ENCODE measurements at places on chromosomes 4 and X.

DNA sequence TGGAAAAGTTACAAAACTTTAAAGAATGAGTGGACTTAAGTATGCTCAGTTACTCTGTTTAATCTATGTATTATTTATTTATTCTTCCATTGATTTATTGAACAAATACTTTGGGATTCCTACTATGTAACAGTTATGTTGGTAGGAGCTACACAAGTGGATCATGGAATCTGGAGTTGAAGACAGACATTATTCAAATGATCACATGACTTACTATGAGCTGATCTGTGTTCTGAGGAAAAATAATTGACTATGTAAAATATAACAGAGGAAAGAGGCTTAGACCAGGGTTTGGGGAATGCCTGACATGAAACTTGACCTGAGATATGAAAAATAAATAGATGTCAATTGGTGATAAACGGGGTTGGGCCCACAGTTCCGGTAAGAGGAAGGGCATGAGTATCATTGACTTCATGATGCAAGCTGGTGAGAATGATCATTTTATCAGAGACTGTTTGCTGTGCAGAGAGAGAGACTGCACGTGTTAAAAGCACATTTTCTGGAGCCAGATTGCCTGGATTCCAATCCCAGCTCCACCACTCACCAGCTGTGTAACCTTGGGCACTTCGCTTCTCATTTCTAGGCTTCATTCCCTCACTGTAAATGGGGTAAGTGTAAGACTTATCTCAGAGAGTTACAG, 179.0 kb downstream of the SPCS3 start:
- no peak for DNase-seq

- DNase-seq, result no peak
Observed at GRCh38 chrX:130714135-130714534, 188.9 kb downstream of the ENOX2 start.

DNA sequence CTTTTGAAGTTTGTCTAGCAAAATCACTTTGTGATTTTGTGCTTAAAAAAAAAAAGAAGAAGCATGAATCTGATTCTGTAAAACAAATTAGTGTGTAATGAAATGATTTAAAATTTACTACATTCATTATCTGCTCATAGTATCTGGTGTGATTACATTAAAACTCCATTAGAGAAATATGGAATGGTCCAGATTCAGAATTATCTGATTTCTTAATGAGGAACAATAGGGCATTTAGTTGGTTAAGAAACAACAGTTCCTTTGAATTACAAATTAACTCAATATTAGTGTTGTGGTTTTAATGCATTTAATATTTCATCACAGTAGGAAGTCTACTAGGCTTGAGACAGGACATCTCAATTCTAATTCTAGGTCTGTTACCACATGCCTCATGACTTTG, 57.9 kb upstream of the PDHA1 start:
- no peak for DNase-seq

DNA sequence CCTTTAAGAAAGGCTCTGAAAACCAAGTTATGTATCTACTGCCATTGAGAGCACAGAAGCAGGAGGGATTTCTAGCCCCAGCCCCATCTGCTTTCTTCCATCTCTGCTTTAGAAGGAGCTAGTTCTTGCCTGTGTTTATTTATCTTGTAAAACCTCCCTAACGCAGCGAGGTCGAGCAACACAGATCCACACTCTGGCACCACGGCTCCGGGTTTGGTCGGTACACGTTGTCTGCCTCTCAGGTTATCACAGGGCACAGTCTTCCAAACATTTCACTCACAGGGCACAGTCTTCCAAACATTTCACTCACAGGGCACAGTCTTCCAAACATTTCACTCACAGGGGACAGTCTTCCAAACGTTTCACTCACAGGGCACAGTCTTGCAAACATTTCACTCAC, 69.7 kb upstream of the TLR3 start:
- DNase-seq, result no peak

GRCh38 chr4:162837241-162837640, 329.4 kb downstream of the NAF1 start:
- DNase-seq, result no peak

DNA sequence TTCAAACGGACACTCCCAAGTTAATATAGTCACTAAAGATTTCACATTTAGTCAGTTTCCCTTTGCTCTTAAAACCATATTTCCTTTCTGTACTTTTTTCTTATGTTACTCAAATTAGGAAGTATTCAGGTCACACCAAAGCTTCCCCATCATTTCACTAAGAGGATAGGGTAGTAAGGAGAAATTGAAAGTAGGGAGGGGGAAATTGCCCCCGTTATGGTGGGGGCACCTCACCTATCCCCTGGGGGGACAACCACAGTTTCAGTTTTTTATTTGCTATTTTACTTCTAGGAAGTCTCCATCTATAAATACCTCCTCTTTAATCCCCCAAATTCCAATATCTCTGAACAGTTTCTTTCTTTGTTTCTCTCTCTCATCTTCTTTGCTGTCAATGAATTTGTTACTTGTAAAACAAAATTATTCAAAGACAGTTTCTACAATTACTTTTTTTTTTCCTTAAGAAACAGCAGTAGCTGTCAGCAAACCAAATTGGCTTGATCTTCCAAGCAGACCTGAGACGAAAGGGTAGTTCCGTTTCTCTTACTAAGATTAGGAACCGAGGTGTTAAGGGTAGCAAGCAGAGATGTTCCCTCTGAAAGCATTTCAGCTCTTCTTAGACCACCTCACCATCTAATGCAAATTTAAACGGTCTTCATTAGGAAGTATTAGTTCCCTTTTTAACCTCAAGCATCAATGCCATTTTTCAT, 160.2 kb upstream of the KLF3 start:
- DNase-seq, result peak; percentile 51

DNA sequence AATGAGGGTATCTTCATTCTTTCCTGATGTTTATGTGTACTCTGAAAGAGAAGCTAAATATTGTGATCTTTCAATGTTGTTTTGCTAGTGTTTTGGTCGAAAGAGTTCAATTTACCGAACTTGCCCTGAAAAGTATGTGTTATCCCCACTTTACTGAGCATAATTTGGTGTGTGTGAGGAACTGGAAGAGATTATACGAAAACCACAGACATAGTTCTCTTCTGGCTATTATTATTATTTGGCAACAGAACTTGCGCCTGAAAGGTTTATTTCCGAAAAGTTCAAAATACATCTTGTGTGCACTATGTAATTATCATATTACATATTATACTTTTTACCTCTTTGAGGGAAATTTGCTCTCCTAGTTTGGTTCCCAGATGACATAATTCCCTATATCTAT, 232.5 kb upstream of the INTU start:
- no peak for DNase-seq

- DNase-seq, result no peak
Observed at GRCh38 chr4:102268355-102268754, 76.9 kb downstream of the SLC39A8 start.

DNA sequence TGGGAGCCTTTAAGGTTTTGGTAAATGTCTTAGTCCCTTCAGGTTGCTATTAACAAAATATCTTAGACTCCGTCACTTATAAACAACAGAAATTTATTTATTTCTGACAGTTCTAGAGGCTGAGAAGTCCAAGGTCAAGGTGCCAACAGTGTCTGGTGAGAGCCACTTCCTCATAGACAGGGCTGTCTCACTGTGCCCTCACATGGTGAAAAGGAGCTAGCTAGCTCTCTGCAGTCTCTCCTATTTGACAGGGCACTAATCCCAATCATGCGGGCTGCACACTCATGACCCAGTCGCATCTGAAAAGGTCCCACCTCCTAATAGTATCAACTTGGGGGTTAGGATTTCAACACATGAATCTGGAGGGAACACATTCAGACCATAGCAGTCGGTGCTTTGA, 63.4 kb upstream of the KLF3 start:
- no peak for DNase-seq

DNA sequence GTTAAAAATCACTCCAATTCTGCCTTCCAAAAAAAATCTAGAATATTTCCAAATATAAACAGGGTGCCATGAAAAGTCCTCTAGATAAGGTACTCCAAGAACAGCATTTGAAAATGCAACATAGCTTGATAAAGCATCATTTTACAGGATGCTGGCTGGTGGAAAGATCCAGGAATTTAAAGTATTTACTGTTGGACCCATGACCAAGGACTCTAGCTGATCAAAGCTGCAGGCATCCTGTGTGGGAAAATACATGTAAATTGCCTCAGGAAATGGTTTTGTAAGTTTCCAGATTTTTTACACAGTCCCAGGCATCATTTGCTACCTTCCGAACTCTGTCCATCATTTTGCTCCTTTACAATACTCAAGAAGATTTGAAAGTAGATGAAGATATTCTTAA, 164.4 kb downstream of the GRIA3 start:
- DNase-seq, result no peak

DNA sequence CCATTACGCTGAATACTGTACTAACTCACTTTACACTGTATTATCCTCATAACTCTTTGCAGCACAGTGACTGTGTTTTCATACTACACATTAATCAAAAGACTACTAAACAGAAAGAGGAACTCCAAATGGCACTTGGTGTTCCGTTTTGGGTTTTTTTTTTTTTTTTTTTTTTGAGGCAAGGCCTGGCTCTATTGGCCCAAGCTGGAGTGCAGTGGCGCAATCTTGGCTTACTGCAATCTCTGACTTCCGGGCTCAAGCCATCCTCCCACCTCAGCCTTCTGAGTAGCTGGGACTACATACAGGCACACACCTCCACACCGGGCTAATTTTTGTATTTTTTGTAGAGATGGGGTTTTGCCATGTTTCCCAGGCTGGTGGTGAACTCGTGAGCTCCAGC, 10.7 kb downstream of the KLHL8 start:
- DNase-seq, result peak; percentile 26

DNA sequence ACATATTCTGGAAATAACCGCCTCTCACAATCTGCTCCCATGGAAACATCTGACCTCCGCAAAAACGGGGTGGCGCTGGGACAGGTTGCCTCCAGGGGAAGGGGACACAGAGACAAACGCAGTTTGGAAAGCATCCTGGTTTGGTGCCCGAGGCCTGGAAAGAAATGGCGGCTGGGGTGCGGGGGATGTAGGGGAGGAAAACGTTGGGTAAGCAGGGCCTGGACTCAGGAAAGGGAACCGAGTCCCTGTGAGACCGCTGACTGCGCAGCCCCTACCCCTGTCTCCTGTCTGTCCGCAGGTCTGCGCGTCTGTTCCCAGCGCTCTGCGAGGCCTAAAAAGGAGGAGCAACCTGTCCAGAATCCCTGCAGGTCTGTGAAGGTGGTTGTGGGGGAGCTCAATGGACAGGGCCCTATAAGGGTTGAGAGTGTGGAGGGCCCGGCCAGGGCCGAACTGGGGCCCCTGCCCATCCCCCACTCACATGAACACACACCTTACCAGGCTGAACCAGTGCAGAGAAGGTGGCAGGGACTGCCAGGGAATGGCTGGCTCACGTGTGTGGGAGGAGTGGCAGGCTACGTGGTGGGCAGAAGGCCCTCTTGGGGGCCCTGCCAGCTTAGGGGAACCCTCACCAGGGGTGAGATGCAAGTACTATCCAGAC, 672 bp downstream of the TCEAL3 start:
- no peak for DNase-seq

DNA sequence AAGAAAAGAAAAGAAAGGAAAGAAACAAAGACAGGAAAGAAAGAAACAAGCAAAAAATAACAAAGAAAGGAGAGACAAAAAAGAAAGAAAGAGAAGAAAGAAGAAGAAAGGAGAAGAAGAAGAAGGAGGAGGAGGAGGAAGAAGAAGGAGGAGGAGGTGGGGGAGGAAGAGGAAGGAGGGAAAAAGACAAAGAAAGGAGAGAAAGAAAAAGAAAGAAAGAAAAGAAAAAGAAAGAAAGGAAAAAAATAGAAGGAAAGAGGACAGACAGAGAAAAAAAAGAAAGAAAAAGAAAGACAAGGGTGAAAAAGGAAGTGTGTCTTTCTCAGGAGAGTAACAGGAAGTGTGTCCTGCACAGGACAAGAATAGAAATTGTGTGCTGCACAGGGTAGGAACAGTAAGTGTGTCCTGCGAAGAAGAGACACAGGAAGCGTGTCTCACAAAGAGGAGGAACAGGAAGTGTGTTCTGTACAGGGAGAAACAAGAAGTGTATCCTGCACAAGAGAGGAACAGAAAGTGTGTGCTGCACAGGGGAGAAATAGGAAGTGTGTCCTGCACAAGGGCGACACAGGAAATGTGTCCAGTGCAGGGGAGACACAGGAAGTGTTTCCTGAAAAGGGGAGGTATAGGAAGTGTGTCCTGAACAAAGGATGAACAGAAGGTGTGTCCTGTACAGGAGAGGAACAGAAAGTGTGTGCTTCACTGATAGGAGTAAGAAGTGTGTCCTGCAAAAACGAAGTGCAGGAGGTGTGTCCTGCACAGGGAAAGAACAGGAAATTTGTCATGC, 101.2 kb downstream of the ARSF start:
- peak; percentile 0 for DNase-seq

- no peak for DNase-seq
Observed at GRCh38 chrX:147173594-147173993, 359.1 kb upstream of the CXorf51A start.

- DNase-seq, result no peak
Observed at GRCh38 chr4:124429746-124430250, 282.7 kb downstream of the ANKRD50 start.

DNA sequence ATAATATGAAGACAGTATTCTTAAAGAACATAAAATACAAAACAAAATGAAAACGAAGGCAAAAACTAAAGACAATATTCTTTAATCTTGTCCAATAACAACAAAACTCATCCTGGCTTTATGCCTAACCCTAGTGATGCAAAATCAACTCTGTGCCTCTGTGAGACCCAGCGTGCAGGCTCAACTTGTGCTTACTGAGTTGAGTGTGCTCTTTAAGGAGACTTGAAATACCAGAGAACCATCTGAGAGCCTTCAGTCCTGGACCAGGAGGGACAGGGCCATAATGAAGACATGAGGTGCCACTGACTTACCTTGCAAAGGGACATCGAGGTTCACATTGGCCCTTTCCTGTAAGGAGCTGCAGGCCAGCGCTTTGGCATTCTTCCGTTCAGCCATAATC, 77.1 kb downstream of the NSUN7 start:
- DNase-seq, result no peak

GRCh38 chr4:166662266-166662843, 571.9 kb downstream of the SPOCK3 start:
- no peak for DNase-seq

DNA sequence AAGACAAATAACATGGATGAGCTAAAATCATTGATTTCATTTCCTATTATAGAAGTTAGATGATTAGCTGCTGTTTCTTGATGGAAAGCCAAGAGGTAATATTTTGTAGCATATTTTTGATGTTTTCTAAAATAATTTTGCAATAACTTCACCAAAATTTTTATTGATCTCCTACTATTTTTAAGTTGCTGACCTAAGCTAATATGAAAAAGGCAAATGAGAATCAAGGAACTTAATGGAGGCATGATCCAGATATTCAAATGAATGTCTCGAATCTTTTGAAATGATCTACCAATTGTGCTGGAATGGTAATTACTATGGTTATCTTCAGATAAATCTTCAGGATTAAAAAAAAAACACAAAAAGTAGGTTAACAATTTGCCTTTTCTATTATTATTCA, 1591.4 kb upstream of the PCDH7 start:
- no peak for DNase-seq
